Subcutaneous preadipocyte (primary cell): ENCODE measurements at places on chromosomes 6 and 20. TPM values are rescaled to one million over a fixed set of nuclear protein-coding genes. Genes with fewer than 3 reads are reported as not detected.

GHRH gene
- not detected in 2 replicates for total RNA-seq

DCDC2 gene
- under 0.01 TPM in 2 replicates for total RNA-seq

MRPS18A gene
- total RNA-seq: 34.6 and 35.6 TPM in 2 replicates

PNLDC1 gene
- 0.73 TPM in 1 of 2 replicates, not detected in the other for total RNA-seq

ADISSP gene
- 40.7 and 46.7 TPM in 2 replicates for total RNA-seq

PPIL6 gene
- 4.3 and 5.5 TPM in 2 replicates for total RNA-seq

C2 gene
- 0.59 and 2.9 TPM in 2 replicates for total RNA-seq

TFAP2D gene
- not detected in 2 replicates for total RNA-seq

RBM24 gene
- total RNA-seq: 0.59 TPM in 1 of 2 replicates, not detected in the other

TRIM31 gene
- total RNA-seq: not detected in 2 replicates

PLA2G7 gene
- not detected in 2 replicates for total RNA-seq

LY6G6F gene
- total RNA-seq: not detected in 2 replicates

PHACTR1 gene
- 3.7 and 4.4 TPM in 2 replicates for total RNA-seq

WFDC5 gene
- not detected in 2 replicates for total RNA-seq

SCRT2 gene
- total RNA-seq: not detected in 2 replicates

GABRR1 gene
- total RNA-seq: not detected in 2 replicates

DPPA5 gene
- total RNA-seq: not detected in 2 replicates

ENPP5 gene
- total RNA-seq: 0.78 and 9.6 TPM in 2 replicates

TFAP2A gene
- not detected in 2 replicates for total RNA-seq

TREM2 gene
- not detected in 2 replicates for total RNA-seq
